ENCODE measurements at places on chromosomes 5 and 9.

DNA sequence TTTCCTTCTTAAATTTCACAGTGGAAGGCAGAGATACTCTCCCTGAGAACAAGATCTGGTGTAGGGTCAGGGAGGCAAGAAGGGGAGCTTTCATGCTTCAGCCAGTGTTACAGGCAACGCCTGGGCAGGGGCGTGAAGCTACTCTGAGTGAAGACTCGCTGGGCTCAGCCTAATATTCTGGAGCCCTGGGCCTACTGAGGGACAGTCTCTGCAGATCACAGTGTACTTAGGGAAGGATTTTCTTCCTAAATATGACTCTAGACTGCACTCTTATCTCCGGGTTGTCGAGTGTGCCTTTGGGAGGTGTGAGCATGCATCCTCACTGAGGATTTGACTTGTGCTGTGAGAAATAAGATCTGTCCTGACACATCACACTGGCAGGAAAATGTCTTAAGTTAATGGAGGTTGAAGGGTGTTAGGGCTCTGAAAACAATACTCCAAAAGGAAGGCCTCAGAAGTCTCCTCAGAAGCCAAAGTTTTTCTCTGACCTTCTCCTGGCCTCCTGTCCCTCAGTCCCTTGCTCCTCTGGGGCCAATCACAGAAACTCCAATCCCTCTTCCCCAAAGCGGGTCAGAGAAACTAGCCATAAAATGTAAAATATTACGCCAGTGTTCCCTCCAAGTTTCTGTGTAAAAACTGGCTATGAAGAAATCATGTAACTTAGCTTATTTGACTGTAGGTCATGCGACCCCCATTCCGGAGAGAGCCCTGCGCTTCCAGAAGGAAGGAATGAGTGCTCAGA is 156.8 kb upstream of the TBC1D2 start:
- DNase-seq: no peak

- no peak for DNase-seq
Observed at GRCh38 chr9:91558879-91559278, 135.2 kb upstream of the NFIL3 start.

GRCh38 chr9:134191455-134192209 is 27.3 kb upstream of the RNU6ATAC start:
- DNase-seq: no peak

- DNase-seq: no peak
Observed at GRCh38 chr5:134125039-134126015, 10.8 kb downstream of the TCF7 start.

DNA sequence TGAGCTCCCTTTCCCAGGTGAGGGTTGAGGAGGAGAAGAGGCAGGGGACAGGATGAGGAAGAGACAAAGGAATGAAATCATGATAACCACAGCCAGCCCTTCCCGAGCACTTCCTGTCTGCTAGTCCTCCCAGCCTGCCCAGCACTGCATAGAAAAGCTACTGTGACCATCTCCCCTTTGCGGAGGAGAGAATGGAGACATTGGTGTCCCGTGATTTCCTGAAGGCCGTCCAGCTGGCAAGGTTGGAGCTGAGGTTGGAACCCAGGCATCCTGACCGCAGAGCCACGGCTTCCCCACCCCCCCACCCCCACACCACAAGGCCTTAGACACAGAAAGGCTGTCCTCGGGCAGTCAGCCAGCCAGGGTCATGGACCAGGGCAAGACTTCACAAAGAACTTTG is 131.1 kb upstream of the ICE1 start:
- no peak for DNase-seq

- no peak for DNase-seq
Observed at GRCh38 chr9:104330841-104331240, 173.2 kb upstream of the OR13F1 start.

DNA sequence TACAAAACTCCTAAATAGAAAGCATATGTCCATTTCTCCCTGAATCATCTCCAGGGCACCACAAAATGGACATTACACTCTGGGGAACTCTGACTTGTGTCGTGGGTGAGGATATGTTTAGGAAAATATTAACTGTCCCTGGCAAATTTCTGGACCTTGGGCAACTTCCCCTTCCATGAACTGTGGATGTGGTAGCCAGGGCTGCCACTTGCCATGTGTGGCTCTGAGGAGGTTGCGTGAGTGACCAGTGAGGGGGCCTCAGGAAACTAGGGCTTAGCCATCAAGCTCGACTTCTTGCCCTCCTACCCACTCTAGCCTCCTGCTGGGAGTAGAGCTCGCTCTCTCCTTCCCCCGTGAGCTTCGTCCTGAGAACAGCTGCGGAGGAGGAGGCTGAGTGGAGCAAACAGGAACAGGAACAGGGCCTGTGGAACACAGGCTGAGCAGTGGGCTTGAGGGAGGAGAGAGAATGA is 13.8 kb upstream of the STC2 start:
- no peak for DNase-seq

DNA sequence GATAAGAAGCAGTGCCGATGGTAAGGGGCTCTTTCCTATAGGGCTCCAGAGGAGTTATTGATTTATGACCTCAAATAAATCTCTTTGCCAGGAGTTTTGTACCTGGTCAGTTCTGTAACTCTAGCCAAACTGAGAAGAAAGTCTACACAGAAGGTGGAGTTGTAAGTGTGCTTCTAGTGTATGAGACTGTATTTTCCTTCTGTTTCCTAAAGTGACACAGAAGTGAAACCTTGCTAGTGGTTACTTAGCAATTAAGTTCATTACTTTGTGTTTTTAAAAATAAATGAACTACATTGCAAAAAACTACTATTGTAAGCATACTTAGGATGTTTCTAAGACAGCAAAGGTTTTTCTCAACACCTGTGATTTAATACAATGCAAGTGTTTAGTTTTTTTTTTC is 48.7 kb upstream of the ACTBL2 start:
- no peak for DNase-seq

DNA sequence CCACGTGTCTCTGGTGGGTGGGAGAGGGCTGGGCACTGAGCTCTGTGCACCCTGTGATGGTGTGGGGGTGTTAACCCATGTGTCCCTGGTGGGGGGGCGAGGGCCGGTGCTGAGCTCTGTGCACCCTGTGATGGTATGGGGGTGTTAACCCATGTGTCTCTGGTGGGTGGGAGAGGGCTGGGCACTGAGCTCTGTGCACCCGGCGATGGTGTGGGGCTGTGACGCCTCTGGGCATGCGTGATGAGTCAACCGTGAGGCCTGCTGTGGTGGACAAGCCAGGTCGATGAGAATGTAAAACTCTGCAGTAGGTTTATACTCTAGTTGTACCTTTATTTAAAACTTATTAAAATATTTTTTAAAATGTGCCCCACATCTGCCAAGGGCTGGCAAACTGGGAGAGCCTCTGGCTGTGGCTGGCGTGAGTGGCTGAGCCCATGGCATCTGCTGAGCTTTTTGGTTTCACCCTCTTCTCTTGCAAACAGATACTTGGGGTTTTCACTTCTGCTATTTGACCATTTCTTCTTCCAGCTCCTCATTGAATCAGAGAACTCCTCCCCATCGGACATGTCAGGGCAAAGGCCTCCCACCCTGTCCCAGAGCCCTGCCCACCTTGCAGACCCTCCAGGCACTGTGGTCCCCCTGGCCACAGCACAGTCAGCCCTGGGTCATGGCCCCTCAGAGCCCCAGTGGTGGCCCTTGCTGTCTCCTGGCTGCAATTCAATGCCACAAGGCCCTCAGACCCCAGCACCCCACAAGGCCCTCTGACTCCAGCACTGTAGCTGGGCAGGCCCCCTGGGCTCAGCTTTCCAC is 18.5 kb upstream of the EXOC3 start:
- no peak for DNase-seq

- DNase-seq: no peak
Observed at GRCh38 chr9:126217250-126217653, 109.4 kb upstream of the MVB12B start.

GRCh38 chr5:126587551-126588390 is 7.2 kb downstream of the ALDH7A1 start:
- no peak for DNase-seq

DNA sequence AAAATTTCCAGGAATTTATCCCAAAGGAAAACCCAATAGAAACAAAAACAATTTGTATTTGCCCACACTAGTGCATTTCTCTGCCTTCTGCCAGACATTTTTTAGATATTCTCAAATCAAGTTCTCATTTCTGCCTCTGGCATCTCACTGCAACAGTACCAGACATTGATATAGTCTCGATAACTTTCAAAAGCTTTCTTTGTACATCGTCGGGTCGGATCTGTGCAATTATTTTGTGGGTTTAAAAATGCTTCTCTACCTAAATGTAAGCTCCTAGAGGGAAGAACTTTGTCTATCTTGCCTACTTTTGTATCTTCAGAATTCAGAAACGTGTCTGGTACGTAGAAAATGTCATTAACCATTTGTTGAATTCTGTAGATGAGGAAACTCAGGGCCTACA is 125.5 kb upstream of the LIFR start:
- no peak for DNase-seq

DNA sequence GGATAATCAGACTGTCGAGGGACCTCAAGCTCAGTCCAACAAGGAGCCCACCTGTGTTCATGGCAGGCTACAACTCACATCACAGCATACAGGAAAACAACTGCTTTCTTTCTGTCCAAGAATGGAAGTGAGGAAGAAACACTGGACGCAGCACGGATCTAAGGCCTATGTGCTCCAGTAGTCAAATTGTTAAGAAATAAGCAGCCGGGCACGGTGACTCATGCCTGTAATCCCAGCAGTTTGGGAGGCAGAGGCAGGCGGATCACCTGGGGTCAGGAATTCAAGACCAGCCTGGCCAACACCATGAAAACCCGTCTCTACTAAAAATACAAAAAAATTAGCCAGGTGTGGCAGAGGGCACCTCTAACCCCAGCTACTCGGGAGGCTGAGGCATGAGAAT is 427.8 kb downstream of the BNC2 start:
- DNase-seq: no peak

DNA sequence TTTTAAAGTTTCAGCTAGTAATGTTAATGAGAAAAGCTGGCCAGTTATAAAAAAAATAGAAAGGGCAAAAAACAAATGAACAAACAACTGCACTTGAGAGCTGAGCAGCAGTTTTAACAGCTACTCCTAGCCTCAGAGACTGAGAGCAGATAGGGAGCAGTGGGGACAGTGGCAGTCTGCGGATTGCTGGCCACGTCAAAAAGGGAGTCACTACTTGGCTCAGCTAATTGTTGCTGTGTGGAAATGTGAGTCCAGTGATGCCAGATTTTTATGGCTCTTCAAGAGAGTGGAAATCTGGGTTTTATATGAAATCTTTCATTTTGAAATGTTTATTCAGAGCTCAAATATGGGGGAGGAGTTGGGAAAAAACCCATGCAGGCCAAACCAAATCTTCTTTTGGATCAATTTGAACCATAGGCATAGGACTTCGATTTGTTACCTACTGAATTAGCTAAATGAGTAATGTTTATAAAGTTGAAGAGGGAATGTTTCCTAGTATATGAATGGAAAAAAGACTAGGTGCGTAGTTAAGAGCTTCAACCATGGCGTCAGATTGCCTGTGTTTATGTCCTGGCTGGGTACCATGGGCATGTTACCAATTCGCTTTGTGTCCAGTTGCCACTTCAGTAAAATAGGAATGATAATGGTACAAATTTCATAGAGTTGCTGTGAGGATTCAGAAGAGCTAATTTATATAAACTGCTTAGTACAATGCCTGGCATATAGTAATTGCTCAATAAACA is 102.1 kb downstream of the PAM start:
- DNase-seq: no peak

DNA sequence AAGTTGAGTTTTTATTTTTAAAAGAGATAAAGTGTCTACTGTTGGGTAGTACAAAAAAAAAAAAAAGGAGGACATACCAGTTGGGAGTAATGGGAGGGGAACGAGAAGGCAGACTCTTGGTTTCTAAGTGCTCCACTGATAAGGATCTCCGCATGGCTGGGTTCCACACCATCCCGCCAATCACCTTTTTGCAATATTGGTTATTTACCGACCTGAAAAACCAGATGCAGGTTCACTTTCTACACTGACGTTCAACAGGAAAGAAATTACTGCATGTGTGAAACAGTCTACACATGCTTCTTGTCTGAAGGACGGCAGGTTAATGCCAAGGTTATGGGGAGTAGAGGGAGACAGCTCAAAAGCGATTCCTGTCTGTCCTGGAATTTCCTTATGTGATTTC is 75.5 kb downstream of the PTPN3 start:
- DNase-seq: no peak

GRCh38 chr9:118736406-118736805 is 632.8 kb downstream of the BRINP1 start:
- no peak for DNase-seq

- DNase-seq: no peak
Observed at GRCh38 chr5:163635631-163636030, 130.2 kb downstream of the MAT2B start.

All from nucleus accumbens (tissue), 56 donors.